ENCODE measurements at places on chromosomes 13 and 19.

GRCh38 chr13:100024023-100024422 is 42.4 kb downstream of the ZIC2 start:
- no peak for DNase-seq

DNA sequence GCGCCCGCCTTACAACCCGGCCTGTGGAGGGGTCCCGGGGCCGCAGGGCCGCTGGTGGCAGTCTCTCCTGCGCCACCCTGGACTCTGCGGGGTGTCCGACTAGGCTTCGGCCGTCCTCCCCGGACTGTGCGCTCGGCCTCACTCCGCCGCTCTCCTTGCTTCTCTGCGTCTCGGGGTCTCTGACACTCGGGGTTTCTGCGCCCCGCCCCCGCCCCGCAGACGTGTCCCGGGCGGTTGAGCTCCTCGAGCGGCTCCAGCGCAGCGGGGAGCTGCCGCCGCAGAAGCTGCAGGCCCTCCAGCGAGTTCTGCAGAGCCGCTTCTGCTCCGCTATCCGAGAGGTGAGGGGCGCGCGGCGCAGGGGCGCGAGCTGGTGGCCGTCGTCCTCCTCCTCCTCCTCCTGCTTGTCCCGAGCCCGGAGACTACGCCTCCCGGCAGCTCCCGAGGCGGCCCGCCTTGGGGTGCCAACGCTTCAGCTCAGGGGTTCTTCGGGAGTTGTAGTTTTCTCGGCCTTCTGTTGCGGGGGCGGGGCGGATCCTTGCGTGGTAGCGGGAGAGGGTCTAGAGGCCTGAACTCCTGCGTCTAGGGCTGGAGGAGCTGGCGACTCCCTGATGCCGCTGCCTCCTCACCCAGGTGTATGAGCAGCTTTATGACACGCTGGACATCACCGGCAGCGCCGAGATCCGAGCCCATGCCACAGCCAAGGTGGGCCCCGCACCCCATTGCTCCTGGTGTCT is 627 bp downstream of the LIN7B start:
- no peak for DNase-seq

DNA sequence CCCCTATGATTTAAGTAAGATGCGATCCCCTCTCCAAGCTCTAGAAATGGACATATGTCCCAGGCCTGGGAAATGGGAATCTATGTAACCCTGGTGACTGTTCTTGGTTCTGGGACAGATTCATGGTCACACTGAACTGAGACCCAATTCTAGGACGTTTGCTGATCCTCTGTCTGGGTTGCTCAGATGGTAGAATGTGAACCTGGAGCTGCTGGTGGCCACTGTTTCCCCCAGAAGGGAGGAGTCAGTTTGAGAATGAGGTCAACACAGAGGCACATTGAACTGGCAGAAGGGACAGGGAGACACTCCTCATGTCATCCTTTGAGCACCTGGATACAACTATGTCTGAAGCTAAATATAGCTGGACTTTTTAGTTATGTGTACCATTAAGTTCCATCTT is 29.1 kb downstream of the FAM187B start:
- DNase-seq, result no peak

DNA sequence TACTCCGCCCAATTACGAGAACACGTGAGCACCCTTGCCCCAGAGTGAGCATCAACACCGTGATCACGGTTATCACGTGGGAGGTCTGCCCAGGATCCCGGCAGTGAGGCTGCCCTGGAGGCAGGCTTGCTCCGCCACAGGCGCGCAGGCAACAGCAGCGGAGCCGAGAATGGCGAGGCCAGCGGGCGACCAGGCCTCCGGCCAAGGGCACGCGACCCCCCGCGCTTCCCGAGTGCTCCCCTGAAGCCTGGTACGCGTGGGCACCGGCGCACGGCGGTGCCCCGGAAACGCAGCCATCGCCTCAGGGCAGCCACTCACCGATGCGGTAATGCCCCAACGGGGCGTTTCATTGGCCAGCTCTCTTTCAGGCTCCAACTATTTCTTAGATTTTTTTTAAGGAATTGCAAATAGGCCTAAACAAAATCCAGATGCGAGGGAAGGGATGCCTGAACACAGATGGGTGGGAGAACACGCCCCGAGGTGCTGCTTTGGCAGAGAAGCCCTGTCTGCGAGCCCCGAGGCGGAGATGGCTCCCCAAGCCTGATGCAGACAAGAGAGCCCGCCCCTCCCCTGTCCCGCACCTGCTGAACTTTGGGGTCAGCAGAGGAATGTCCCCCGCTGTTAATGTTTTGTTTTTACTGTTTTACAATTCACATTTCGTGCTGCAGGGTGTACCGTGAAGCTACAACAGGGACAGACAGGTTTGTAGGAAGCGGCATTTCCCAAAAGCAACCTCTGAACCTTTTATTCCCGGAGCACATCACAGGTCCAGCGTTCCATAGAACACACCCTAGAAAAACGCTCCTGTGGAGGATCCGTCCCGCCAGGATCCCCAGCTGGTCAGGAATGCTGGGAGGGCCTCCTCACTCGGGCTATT is 132.7 kb downstream of the ZDHHC20 start:
- DNase-seq, result no peak

DNA sequence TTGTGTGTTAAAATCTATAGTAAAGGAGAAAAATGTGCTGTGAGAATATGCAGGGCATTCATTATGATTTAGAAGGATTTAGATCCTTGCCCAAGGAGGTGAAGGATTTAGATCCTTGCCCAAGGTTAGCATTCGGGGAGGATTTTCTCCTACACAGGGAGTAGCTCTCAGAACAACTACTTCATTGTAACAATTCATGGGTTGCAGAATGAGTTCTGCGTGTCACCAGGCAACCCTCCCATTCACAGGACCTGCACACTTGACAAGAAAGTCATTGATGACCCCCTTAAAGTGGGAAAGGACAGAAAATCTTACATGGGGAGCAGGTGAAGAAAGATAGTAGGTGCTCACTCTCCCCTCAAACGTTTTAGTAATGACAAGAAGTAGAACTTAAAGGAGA is 167.1 kb upstream of the MAB21L1 start:
- no peak for DNase-seq

- peak; percentile 26 for DNase-seq
Observed at GRCh38 chr13:46379611-46380010, 7.4 kb downstream of the RUBCNL start.

GRCh38 chr19:39846678-39847486 is 703 bp upstream of the FBL start:
- no peak for DNase-seq

GRCh38 chr19:18029617-18030338 is 21.8 kb downstream of the ARRDC2 start:
- DNase-seq, result peak; percentile 32

- no peak for DNase-seq
Observed at GRCh38 chr13:101572456-101572855, 120.0 kb downstream of the ITGBL1 start.

GRCh38 chr19:17687857-17688784 is at the start of gene UNC13A:
UNC13A (minus strand) TSS chr19:17688354; CDS start chr19:17688199, 155 bp downstream.
- DNase-seq, result no peak

GRCh38 chr19:28905996-28906395 is 307.0 kb downstream of the UQCRFS1 start:
- no peak for DNase-seq

DNA sequence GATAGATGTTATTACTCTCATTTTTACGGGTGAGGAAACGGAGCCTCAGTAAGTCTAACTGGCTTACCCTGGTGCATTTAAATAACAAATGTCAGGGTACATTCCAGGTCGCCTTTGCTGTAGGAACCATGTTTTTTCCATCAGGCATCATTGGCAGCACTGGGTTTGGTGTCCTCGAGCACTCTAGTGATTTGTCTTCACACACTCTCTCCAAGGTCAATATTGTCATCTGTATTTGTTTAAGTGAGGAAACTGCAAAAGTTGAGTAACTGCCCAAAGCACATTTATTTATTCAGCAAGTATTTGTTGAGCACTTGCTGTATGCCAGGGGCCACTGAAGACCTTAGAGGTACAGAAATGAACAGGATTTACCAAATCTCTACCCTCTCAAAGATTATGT is 78.6 kb downstream of the DCT start:
- no peak for DNase-seq

DNA sequence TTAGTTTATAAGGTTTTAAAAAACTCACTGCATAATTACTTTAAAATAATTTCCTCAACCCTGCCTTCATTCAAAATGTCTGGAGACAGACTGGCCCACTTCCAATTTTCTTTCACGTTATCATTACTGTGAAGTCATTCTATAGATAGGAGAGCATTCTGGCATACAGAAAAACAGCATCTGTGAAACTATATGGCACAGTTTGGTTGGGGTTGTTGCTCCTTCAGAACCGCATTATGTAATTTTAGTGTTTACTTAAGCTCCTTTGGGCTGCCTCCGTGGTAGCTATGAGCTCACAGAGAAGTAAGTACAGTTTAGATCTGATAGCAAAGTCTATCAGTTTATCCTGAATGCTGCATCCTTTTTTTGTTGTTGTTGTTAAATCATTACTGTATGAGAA is 104.3 kb downstream of the KCNRG start:
- DNase-seq, result no peak

GRCh38 chr19:29568036-29569025 is 37.8 kb upstream of the POP4 start:
- no peak for DNase-seq

DNA sequence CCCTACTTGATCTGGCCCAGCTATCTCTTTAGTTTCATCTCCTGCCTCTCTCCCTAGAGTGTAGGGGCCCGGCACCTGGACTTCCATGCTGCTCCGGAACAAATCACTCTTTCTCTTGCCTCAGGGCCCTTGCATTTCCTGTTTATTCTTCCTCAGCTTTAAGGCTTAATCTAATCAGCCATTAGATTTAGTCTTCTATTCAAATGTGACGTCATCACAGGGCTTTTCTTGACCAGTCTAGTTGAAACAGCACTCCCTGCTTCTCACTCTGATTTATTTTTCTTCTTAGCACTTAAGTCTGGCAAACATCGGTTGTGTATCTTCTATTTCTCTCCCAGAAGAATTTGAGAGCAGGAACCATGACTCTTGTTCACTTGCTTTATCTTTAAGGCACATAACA is 564.1 kb downstream of the EFNB2 start:
- DNase-seq, result no peak

DNA sequence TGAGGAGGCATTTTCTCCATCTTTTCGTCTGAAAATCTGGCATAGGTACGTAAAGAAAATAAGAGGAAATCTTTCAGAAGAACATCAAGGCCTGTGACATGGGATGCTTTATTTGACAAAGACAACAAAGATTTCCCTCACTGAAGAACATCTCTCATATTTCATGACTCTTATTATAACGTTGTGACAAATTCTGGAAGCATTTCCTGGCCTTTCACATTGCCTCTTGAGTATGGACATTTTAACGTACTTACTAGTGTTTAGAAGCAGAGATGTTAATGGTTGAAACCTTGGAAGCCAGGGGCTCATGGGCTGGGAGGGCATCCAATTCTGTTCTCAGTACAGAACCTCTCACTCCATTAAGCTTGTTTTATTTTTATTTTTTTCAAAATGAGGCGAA is 210.8 kb downstream of the DCT start:
- no peak for DNase-seq

DNA sequence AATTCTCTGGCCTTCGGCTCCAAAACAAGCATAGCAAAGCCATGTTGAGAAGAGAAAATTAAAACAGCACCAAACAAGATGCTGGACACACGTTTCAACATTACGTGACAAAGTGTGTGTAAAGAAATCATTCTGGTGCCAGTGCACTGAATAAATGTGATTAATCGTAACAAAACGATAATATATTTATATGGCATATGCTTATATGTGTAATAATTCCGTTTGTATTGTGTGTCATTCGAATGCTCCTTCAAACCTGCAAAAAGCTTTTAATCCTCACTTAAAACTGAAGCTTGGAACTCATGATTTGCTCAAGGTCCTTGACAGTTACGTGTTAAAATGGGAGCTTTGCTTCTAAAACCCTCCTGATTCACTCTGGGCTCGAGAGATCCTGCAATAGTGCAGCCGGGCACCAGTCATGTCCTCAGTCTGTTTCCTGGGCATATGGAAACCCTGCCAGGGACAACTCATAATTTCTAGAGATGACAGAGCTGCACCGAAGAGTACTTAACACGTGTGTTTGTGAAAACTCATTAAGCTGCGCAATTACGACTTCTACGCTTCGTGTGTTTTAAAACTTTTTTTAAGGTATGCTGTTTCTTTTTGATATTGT is 731 bp upstream of the AKAP8L start:
- no peak for DNase-seq

GRCh38 chr13:45388664-45389063 is 29.5 kb downstream of the SLC25A30 start:
- DNase-seq, result no peak

DNA sequence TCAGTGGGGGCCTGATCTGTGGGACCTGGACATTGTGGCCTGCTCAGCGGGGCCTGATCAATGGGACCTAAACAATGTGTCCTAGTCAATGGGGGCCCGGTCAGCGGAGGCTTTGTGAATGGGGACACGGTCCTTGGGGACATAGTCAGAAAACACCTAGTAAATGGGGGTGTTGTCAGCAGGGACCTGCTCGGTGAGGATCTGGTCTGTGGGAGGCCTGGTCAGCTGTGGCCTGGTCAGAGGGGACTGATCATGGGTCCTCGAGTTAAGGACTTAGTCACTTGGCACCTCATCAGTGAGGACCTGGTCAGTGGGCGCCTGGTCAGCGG is 44.5 kb upstream of the TPM4 start:
- no peak for DNase-seq

DNA sequence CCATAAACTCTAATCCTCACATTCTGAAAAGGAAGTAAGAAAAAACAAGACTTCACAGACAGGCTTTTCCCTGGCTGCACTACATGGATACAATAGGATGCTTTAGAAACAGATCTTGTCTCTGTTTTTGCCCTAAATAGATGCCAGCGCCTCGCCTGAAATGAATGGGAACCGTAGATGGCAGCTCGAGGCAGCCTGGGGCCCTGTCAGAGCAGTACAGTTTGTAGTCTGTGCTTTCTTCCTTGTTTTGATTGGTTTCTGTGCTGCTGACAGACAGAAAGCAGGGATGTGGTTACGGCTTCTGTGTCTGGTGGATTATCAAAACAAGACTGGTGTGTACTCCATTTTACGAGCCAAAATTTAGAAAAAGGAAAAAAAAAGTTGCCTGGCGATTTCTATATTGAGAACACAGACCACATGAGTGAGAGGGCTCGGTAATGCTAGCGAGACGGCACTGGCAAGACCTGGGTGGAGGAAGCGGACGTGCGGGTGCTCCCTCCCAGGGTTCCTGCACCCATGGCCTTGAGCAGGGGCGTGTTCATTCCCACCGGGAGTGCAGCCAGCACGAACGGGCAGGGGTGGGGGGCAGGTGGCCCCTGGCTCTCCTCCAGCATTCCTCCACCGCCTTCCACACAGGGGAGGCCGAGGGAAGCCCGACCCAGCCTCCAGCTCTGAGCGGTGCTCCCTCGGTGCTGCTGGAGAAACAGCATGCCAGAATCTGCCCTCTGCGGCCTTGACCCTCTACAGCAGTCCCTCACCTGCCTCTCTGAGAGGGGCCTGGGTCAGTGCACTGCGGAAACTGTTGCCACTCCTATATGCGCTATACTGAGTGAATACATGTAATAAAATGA is 37.6 kb upstream of the C1QTNF9 start:
- peak; percentile 37 for DNase-seq

- no peak for DNase-seq
Observed at GRCh38 chr13:93853912-93854311, 625.6 kb downstream of the DCT start.

GRCh38 chr13:86585835-86586234 is 786.6 kb upstream of the SLITRK6 start:
- DNase-seq, result no peak

- DNase-seq, result no peak
Observed at GRCh38 chr13:44249431-44249836, 124.2 kb upstream of the SERP2 start.

Measured in NAMALWA (cell line).